Kidney glomerular epithelial cell (primary cell): ENCODE measurements at places on chromosomes 2 and 18.
A peak's percentile ranks its signal among the peaks of the same experiment; 100 is the strongest.

DNA sequence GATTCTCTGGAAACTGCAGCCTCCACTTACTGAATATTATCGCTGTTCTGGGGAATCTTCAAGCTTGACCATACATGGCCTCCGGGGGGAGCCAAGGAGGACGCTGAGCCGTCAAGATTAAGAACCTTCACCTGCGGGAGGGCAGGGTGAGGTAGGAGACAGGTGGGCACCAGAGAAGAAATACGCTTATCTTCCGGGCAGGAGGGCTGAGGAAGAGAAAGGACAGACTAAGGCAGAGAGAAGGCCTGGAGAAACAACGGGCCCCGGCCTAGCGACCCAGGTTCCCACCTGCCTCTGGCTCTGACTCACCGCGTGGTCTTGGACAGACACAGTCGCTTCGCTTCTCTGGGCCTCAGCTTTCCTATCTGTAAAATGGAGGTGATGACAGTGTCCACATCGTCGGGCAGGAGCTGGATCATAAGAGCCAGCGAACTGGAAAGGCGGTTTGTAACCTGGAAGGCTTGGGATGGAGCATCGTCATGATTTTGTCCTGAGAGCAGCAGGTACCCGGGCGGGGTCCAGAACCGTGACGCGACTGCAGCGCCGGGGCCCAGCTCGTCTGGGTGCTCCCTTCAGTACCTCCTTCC, 659 bp downstream of the ZNF142 start:
- peak; percentile 72 for DNase-seq

DNA sequence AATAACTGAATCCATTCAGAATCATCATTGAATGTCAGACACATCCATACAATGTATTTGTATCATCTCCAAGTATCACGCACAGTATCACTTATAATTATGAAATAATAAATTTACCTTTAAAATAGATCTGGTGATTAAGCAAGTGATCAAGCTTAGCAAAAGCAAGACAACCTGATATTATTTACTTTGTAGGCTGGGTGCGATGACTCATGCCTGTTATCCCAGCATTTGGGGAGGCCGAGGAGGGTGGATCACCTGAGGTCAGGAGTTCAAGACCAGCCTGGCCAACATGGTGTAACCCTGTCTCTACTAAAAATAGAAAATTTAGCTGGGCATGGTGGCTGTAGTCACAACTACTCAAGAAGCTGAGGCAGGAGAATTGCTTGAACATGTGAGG, 421.0 kb upstream of the NETO1 start:
- no peak for DNase-seq

- DNase-seq, result no peak
Measured at GRCh38 chr2:196959281-196959680, 32.8 kb upstream of the PGAP1 start.

- no peak for DNase-seq
Measured at GRCh38 chr2:160353166-160353565, 140.4 kb downstream of the RBMS1 start.

DNA sequence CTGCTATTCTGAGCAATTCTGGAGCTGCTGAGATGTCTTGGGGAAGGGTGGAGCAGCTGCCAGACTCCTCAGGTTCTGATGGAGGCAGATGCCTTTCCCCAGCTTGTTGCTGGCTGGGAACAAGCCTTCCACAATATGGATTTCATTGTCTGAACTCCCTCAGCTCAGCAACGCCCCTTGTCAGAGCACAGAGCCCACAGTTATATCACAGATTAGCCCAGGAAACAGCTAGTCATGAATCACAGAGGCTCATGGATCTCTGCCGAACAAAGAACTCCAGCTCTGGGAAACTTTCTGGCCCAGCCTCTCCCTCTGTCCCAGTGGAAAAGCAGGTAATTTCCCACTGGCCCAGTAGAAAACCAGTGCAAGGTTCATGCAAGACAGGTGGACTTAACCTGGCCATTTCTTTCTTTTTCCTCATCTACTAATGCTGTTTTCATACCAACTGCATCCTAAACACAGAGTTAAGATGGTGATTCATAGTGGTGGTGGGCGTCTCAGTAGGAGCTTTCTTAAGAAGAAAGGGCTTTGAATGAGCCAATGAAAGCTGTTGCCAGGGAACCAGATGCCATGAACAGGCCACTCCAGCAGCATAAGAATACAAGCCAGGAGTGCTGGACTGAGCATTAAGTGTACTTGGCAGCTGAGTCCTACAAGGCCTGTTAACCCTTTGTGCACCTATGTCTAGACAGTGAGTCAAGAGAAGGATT, 8.7 kb upstream of the KIAA2012 start:
- DNase-seq, result peak; percentile 45

DNA sequence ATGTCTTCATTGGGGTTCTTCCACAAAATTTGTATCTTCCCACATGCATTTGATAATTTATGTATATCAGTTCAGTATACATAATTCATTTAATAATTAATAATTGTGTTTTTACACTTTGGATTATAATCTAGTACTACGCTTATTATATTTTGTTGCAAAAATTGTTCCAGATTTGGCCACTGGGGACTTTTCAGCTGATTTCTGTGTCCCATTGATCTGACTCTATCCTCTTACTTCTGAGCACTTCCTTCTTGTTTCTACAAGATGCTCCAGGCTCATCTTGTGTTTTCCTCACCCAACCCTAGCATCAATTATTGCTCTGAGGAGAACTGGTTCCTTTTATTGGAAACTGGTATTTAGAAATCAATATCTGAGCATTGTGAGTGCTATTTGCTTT, 215.3 kb upstream of the CDH19 start:
- DNase-seq, result no peak
